Vein endothelial cell (primary cell): ENCODE measurements at places on chromosomes 6 and 20. TPM values are rescaled to one million over a fixed set of nuclear protein-coding genes. Genes with fewer than 3 reads are reported as not detected.

The LY6G5B gene
- total RNA-seq, result 4.2 and 6.1 TPM in 2 replicates

The DBNDD2 gene
- total RNA-seq, result 4.9 and 8.2 TPM in 2 replicates

The AAR2 gene
- 30.1 and 31.4 TPM in 2 replicates for total RNA-seq

The AKAP12 gene
- total RNA-seq, result 249 and 296 TPM in 2 replicates

The PHACTR1 gene
- 13.1 and 13.4 TPM in 2 replicates for total RNA-seq

The PRL gene
- total RNA-seq, result not detected in 2 replicates

The TMEM74B gene
- 1.1 and 3.3 TPM in 2 replicates for total RNA-seq

The ARMC2 gene
- total RNA-seq, result 0.96 and 2.9 TPM in 2 replicates

The ARMC12 gene
- total RNA-seq, result 0.19 TPM in 1 of 2 replicates, not detected in the other

The PSMG4 gene
- total RNA-seq, result 31.8 and 43.4 TPM in 2 replicates

The MEP1A gene
- total RNA-seq, result not detected in 2 replicates

The ANKRD66 gene
- not detected in 2 replicates for total RNA-seq

The RIMS4 gene
- not detected in 2 replicates for total RNA-seq

The PACSIN1 gene
- total RNA-seq, result not detected in 2 replicates

The CTAGE9 gene
- total RNA-seq, result not detected in 2 replicates

The RHAG gene
- not detected in 2 replicates for total RNA-seq

The FAM229B gene
- 3.2 and 5.9 TPM in 2 replicates for total RNA-seq

The GHRH gene
- not detected in 2 replicates for total RNA-seq

The GPSM3 gene
- total RNA-seq, result 9.8 and 18.0 TPM in 2 replicates

The PTPRT gene
- total RNA-seq, result not detected in 2 replicates

The PRDM13 gene
- total RNA-seq, result not detected in 2 replicates

The ZNF341 gene
- 1.6 and 2.9 TPM in 2 replicates for total RNA-seq

The HRH3 gene
- not detected in 2 replicates for total RNA-seq

The XKR7 gene
- total RNA-seq, result not detected in 2 replicates

The EMILIN3 gene
- not detected in 2 replicates for total RNA-seq

The COX4I2 gene
- not detected in 2 replicates for total RNA-seq

The SLC17A3 gene
- not detected in 2 replicates for total RNA-seq

The NPEPL1 gene
- total RNA-seq, result 31.4 and 44.4 TPM in 2 replicates

The GRM1 gene
- total RNA-seq, result 0.10 TPM in 1 of 2 replicates, not detected in the other

The DNMT3B gene
- total RNA-seq, result 3.3 and 3.7 TPM in 2 replicates

The TXLNB gene
- total RNA-seq, result 0.33 and 0.38 TPM in 2 replicates

The CSE1L gene
- 91.1 and 161 TPM in 2 replicates for total RNA-seq

The TSHZ2 gene
- total RNA-seq, result 0.96 and 0.98 TPM in 2 replicates

The ADAM33 gene
- total RNA-seq, result under 0.01 TPM in 1 of 2 replicates, not detected in the other

The MTCH1 gene
- 275 and 301 TPM in 2 replicates for total RNA-seq

The SLC26A8 gene
- 0.38 TPM in 1 of 2 replicates, not detected in the other for total RNA-seq

The CFAP61 gene
- not detected in 2 replicates for total RNA-seq

The HDGFL1 gene
- 0.10 TPM in 1 of 2 replicates, not detected in the other for total RNA-seq

The RBPJL gene
- total RNA-seq, result not detected in 2 replicates

The NHSL1 gene
- 107 and 142 TPM in 2 replicates for total RNA-seq

The NRN1 gene
- 47.7 and 64.3 TPM in 2 replicates for total RNA-seq

The SLC24A3 gene
- not detected in 2 replicates for total RNA-seq

The FOXA2 gene
- not detected in 2 replicates for total RNA-seq

The GTF3C6 gene
- total RNA-seq, result 30.7 and 52.3 TPM in 2 replicates

The TREM1 gene
- not detected in 2 replicates for total RNA-seq

The MEI4 gene
- total RNA-seq, result under 0.01 TPM in 2 replicates

The MROH8 gene
- total RNA-seq, result 0.98 and 2.1 TPM in 2 replicates

The TP53RK gene
- total RNA-seq, result 16.3 and 18.8 TPM in 2 replicates

The OOEP gene
- not detected in 2 replicates for total RNA-seq

The LGSN gene
- not detected in 2 replicates for total RNA-seq

The BEND3 gene
- 6.1 and 7.5 TPM in 2 replicates for total RNA-seq

The POM121L2 gene
- total RNA-seq, result not detected in 2 replicates

The LCA5 gene
- 2.9 and 5.5 TPM in 2 replicates for total RNA-seq

The GCM1 gene
- not detected in 2 replicates for total RNA-seq

The ANGPT4 gene
- total RNA-seq, result not detected in 2 replicates

The ZNF165 gene
- under 0.01 and 0.67 TPM in 2 replicates for total RNA-seq

The NFATC2 gene
- 6.9 and 8.2 TPM in 2 replicates for total RNA-seq

The GGTLC1 gene
- not detected in 2 replicates for total RNA-seq
